ENCODE measurements at places on chromosomes 12 and 14.

DNA sequence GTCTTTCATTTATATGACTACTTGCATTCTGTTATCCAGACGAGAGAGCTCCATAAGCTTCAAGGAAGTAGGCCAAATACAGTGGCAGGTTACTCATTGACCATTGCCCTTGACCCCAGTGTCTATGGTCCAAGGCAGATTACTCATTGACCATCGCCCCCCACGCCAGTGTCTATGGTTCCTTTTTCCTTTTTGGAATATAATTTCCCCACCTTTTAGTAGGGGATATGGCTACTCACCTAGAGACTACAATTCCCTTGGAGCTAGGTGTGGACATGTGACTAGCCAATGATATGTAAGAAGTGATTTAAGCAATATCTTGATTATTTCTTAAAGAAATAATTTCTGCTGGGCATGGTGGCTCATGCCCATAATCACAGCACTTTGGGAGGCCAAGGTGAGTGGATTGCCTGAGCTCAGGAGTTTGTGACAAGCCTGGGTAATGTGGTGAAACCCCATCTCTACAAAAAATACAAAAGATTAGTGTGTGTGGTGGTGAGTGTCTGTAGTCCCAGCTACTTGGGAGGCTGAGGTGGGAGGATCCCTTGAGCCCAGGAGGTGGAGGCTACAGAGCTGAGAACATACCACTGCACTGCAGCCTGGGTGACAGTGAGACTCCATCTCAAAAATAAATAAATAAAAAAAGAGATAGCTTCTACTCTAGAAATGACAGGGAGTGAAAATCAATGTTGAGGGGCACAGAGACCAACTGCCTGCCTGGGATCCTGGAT is 32.6 kb downstream of the SIX4 start:
- DNase-seq: no peak

DNA sequence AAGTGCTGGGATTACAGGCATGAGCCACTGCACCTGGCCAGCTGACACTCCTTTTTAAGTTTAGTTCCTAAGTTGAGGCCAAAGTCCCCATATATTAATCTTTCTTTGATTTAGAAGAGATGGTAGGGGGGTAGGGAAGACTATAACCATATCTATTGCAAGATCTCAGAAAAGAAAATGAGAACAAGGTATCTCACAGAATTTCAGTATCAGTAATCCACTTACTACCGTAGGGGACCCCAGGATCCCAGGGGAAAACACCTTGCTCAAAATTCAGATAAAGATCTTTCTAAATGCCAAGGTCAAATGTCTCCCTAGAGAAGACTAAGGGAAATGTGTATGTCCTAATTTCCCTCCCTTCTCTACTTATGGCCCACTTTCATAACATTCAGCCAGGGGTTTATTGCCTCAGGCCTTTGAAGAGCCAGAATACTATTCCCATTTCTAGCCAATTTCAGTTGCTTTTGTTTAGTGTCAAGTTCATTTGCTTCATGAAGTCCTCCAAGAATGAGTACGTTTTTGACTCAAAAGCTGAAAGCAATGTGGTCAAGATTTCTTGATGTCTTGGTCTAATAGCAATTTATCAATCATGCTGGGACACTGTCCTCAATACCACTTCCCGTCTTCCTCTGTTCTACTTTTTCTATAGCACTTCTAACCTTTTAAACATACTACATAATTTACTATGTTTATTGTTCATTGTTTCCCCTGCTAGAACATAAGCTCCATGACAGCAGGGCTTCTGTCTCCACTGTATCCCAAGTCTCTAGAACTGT is 86.3 kb downstream of the DCAF5 start:
- DNase-seq: no peak

DNA sequence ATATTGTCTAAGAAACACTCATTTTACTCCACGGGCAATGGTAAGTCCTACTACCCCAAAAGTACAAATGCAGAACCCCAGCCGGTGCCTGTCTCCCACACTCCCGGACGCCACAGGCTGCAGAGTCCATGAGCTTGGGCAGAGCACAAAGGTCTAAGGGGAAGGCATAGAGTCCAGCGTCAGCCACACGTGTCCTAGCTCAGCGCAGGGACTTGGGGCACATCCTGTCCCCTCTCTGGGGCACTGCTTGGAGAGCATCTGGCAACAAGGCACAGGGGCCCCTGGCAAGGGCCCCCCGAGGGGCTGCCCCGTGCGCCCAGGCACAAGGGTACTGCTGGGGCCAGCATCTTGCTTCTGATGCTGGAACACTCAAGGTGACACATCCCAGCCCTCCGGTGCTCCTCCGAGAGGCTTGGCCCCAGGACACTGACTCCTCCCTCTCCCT is 58.4 kb downstream of the BCL11B start:
- DNase-seq: no peak

GRCh38 chr14:59093902-59094301 is 94.6 kb upstream of the DAAM1 start:
- no peak for DNase-seq

DNA sequence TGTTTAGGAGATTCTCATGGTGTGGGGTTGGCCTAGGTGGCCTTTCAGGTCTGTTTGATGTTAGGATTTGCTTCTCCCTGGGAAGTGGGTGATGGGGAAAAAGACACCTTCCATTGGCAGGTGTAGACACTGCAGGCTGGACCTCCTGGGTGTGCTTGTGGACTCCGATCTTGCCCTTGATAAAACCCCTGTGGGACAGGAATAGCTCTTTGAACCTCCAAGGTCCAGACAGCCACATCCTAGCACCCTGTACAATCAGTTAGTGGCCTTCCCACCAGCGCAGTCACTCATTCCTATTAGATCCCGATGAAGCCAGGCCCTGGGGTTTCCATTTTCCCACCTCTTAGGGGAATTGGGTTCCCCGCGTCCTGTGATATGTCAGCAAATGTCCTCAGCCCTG is 28.5 kb downstream of the MEG3 start:
- no peak for DNase-seq

GRCh38 chr14:86072116-86072894 is 542.4 kb downstream of the FLRT2 start:
- no peak for DNase-seq

DNA sequence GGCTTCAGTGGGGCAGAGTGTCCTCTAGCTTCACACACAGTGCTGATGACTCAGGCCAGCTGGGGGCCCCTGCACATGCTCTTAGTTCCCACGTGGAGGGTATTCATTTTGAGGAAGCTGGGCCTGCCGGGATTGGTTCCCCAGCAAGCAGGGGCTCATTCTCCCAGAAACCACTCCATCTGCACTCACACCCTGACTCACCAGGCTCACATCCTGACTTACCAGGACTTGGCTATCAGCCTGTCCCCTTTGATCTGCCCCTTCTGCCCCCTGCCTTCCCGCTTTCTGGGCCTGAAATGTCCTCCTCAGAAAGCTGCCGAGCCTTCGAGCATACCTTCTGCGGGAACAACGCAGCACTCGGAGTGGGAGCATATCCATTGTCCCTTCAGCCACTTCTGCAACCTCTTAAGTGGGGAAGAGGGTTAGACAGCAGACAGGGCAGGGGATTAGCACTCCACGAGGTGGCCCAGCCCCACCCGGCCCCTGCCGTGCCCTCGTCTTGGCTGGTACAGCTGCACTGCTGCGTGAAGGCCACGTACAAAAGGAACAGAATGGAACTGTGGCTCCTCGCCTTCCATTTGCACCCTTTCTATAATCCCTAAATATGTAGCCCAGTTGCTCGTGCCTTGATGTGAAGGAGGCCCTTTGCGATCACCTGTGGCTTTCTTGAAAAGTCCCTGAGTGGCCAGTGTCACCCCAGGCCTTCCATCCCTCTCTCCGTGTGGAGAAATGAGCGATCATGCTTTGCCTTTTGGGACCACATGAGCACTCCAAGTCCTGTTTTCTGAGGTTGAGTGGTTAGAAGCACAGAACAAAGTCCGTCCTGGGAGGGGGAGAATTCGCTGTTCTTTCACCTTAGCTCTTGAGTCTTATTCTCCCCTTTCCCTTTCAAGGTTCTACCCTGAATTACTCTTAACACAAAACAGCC is 26.1 kb downstream of the TPCN1 start:
- no peak for DNase-seq

DNA sequence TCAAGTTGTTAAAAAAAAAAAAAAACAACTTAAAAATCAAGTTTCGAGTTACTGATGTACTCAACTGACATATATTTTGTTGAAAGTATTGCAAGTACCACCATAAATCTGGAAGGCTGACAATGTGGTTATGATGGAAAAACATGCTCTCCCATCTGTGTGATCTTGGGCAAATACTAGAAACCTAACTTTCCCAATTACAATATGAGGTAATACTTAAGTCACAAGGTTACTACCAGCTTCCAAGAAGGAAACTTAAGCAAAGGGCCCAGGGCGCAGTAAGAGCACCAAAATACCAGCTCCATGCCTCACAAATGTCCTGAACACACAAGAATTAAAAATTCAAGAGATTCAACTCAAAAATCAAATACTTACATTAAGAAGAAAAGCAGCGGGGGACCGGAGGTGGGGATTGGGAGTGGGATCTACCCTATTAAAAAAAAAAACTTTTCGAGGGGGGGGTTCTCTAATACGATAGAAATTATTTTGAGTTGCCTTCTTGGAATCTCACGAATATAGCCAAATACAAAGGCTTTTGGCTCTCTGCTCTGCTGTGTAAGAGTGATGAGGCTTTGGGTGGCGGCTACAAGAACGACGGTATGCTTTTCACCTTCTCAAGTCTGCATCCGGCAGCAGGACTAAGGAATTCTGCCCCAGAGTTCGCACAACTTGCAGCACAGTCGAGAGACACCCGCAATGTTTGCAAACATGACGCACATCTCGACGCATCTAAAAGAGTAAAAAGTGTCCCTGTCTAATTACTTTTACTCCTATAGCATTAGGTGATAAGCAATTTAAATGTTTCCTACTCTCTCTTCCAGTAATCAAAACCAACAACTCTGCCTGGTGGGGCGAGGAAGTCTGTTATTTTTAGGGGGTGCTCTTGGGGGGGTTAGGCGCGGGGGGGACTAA is 1.1 kb downstream of the SAV1 start:
- DNase-seq: peak; percentile 79

GRCh38 chr12:106747973-106748436 is 26.5 kb upstream of the RIC8B start:
- DNase-seq: no peak

DNA sequence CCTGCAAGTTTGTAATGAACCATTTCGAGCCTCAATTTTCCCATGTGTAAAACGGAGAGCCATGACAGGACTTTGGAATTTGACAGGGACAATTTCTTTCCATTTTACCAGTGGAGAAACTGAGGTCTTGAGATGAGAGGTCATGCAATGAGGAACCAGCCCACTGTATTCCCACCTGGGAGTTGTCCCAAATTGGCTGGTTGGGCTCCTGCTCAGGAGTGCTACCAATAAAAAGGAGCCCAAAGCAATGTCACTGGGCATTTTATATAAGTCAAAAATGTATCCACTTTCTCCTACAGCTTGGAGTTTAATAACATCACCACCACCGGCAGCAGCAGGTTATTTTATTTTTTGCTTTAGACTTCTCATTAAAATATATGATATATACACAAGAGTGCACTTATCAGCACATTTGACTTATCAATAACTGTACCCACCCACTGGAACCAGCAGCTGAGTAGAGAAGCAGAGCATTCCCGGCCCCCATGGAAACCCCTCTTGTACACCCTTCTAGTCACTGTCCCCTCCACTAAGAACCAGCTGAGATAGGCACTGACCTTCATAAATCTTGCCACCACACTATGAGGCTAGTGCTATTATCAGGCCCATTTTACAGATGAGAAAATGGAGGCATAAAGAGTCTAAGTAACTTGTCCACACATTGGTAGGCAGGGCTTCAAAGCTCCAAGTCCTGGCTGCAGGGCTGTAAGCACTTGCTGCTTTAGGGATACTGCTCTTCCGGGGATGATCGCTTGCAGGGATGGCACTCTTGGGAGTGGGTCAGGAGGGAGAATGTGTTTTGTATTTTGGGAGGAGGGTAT is 25.3 kb upstream of the RBM19 start:
- no peak for DNase-seq

DNA sequence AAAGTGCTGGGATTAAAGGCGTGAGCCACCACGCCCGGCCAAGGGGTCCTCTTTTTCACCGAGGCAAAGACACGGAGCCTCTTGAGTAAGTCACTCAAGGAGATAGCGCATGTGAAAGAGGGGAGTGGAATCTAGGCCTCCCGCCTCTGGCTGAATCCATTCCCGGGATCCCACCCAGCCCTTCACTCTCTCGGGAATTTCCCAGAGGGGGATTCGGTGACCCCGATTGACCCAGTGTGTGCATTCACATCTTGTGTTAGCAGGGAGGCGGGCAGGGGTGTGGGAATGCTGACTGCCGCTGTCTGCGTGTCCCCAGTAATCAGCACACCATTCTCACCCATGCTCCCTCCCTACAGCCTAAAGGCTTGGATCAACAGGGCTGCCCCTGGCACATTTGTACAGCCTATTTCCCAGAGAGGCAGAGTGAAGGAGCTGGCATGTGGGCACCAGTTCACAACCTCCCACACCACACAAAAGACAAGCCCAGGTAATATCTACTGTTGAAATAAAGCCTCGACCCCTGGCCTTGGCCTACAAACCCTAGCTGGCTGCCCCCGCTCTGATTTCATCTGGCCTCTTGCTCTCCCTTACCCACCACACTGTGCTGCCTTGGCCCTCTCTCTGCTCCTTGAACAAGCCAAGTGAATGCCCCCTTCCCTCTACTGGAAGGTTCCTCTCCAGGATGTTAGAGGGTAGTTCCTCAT is 1.3 kb upstream of the LTBP2 start:
- no peak for DNase-seq

GRCh38 chr12:1470051-1470450 is 124.3 kb downstream of the FBXL14 start:
- peak; percentile 66 for DNase-seq

- DNase-seq: no peak
Observed at GRCh38 chr12:71484272-71484905, 44.8 kb downstream of the LGR5 start.

- DNase-seq: peak; percentile 68
Observed at GRCh38 chr12:98416845-98417244, 98.5 kb upstream of the TMPO start.

GRCh38 chr14:77965919-77966435 is 166.1 kb downstream of the ADCK1 start:
- DNase-seq: peak; percentile 15

DNA sequence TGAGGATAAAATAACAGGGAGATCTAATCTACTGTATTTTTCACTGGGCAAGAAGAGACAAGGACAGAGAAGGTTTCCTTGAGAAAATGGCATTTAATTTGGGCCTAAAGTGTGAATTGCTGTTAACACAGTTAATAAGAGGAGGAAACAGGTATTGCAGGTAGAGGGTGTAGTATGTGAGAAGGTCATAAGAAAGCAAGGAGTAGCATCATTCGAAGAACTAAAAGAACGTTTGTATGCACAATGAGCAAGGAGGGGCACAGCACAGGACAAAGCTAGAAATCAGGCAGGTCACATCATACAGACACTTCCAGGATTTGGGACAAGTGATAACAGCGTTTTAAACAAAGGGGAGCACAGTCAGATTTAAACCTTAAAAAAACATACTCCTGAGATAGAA is 85.1 kb upstream of the PLEKHA5 start:
- DNase-seq: no peak

- no peak for DNase-seq
Observed at GRCh38 chr14:100323942-100324307, 786 bp downstream of the SLC25A47 start.

- DNase-seq: no peak
Observed at GRCh38 chr14:72952171-72952570, 25.9 kb downstream of the DCAF4 start.
